ENCODE measurements at places on chromosomes 3 and 15.
A peak's percentile ranks its signal among the peaks of the same experiment; 100 is the strongest.

DNA sequence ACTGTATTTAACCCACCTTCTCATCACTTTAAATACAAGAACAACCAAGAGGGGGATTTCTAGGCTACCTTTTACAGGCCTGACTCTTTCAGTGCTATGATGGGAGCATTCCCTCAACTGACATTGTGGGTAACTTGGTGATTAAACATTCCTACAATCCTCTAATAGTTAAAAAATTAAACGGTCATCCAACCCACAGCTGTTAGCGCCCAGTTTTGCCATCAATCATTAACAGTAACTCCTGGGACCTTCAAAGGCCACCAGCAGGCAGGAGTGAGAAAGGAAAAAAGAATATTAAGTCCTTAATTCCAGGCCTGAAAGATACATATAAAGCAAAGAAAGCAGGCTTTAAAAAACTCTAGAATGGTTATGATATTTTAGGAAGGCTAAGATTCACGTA is 512.1 kb downstream of the MAGI1 start:
- H3K27ac ChIP-seq = no peak overlapping the region
- no peaks in the 10 kb centered on the region for H3K27me3 ChIP-seq
- DNase-seq = no peak
- H3K4me1 ChIP-seq = no peaks in the 10 kb centered on the region
- H3K36me3 ChIP-seq = no peaks in the 10 kb centered on the region
- H3K4me3 ChIP-seq = no peak overlapping the region

GRCh38 chr15:79629687-79630086 is 197.6 kb downstream of the MINAR1 start:
- no peak overlapping the region for H3K27ac ChIP-seq
- no peaks in the 10 kb centered on the region for H3K4me1 ChIP-seq
- H3K27me3 ChIP-seq = peaks cover 27% of the 10 kb centered on the region
- H3K4me3 ChIP-seq = no peak overlapping the region
- DNase-seq = no peak
- no peaks in the 10 kb centered on the region for H3K36me3 ChIP-seq

DNA sequence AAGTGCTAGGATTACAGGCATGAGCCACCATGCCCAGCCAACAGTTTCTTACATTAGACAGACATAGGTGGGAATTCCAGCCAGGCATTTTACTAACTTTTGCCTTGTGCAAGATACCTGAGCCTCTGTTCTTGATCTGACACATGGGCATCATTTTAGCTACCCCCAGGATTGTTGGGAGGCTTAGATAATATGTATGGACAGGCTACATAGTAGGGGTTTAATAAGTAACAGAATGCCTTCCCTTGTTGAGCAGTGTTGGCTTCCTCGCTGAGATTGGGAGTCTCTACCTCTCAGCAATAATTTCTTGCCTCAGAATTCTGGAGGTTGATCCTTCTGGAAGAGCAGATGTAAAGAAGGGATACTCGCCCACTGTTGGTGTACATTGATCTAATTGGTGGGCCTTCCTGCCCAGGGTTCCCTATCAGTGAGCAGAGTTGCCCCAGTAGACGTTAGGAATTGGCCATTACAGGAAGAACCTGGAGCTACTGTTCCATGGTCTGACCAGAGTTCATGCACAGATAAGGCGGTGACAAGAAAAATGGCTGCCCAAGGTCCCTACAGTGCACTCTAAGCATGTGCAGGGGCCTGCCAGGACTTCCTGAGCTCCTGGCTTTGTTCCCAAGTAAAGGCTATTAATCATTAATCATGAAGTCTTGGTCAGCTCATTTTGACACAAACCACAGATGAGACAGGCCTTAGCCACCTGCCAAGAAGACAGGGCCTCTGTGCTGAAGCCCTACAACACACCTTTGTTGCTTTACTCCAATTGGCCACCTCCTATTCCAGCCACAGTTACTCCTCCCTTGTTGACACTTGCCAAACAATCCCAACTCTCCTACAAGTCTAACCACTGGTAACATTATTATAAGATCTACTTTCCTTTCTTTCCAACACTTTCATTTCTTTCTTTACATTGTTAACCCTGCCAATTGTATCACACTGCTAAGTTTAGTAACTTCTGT is 5.0 kb upstream of the IL17RE start:
- peaks cover 61% of the 10 kb centered on the region for H3K4me1 ChIP-seq
- peak overlapping the region; percentile 70 for H3K27ac ChIP-seq
- no peaks in the 10 kb centered on the region for H3K27me3 ChIP-seq
- no peak overlapping the region for H3K4me3 ChIP-seq
- H3K36me3 ChIP-seq = peaks cover 5% of the 10 kb centered on the region

DNA sequence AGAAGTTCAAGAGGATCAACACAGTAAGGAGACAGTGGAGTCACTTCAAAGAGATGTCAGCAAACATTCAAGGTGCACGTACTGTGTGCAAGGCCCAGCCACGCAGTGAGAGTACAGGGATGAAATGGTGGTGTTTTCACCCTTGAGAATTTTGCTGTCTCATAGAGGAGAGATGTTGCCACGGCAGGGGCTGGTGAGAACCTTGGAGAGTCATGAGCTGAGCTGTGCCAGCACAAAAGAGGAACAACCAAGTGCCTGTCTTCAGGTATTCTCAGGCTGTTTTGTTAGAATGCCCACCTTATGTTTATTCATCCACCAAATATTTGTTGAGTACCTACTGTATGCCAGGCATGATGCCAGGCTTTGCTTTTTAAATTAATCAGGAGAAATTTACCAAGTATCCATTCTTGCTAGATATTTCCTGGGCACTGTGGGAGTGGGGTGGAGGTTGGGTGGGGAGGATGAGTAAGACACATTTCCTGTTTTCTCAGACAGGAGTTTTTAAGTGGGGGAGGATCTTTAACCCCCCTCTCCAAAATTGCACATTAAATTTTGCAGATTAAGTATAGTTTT is 72.6 kb downstream of the SLC6A11 start:
- DNase-seq = no peak
- H3K36me3 ChIP-seq = no peaks in the 10 kb centered on the region
- H3K27me3 ChIP-seq = peaks cover 36% of the 10 kb centered on the region
- H3K4me1 ChIP-seq = no peaks in the 10 kb centered on the region

GRCh38 chr15:66654739-66655375 is 47.2 kb upstream of the SMAD6 start:
- H3K4me1 ChIP-seq = peaks cover 7% of the 10 kb centered on the region
- peak overlapping the region; percentile 23 for H3K27ac ChIP-seq
- DNase-seq = peak; percentile 43
- peak overlapping the region; percentile 71 for H3K4me3 ChIP-seq
- H3K36me3 ChIP-seq = no peaks in the 10 kb centered on the region
- peaks cover 14% of the 10 kb centered on the region for H3K27me3 ChIP-seq

DNA sequence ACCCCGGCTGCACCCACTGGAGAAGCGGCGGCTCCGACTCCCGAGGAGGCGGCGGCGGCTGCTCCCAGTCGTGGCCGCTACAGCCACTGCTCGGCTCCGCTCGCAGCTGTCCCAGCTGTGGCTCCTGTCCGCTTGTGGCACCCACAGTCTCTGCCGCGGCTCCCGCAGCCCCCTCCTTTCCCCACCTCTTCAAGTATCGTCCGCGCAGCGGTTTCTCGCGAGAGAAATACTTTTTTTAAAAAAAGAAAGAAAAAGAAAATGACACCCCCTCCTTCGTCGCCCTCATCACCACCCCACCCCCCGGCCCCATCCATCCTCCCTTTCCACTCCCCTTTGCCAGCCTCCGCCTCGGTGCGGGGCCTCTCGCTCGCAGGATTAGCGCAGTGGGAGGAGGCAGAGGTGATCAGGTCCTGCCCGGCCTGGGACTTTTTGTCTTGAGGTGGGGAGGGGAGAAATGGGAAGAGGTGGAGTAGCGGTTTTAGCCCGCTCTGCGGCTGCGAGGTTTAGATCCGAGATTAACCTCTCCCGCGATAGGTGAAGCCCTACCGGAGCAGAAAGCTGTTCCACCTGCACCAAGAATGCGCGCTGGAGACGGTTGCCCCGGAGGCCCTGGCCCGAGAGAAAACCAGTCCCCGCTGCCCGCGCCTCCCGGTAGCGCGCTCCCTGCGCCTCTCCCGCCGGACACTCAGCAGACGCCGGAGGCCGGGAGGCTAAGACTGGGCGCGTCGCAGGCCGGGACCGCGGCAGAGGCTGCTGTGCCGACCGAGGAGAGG is at the start of gene FBN1:
TSS of gene FBN1 (minus strand) at position 152 of the 773 bp plus-strand sequence. CDS start 940 bp downstream, outside the sequence.
- peaks cover 8% of the 10 kb centered on the region for H3K4me1 ChIP-seq
- peak within 1 kb of the TSS; percentile 13 for H3K4me3 ChIP-seq

Data from naive thymus-derived CD8-positive, alpha-beta T cell (primary cell).